ENCODE measurements at places on chromosomes 11 and 22.

DNA sequence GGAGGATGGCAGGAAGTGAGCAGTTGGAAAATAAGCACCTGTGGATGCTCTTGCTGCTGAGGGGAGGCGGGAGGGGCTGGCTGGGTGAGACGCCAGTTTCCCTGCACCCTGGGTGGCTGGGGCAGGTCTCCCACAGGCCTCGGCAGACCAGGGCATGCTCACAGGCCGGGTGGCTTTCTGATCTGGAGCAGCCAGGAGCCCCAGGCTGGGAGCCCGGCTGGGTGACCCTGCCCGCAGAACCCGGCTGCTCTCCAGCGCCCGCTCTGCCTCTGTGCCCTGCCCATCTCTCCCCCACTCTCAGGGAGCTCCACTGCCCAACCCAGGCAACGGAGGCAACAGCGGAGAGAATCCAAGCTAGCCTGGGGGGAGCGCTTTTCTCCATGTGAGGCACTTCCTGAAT lies 24.6 kb downstream of the DCPS start:
- no peak for DNase-seq

DNA sequence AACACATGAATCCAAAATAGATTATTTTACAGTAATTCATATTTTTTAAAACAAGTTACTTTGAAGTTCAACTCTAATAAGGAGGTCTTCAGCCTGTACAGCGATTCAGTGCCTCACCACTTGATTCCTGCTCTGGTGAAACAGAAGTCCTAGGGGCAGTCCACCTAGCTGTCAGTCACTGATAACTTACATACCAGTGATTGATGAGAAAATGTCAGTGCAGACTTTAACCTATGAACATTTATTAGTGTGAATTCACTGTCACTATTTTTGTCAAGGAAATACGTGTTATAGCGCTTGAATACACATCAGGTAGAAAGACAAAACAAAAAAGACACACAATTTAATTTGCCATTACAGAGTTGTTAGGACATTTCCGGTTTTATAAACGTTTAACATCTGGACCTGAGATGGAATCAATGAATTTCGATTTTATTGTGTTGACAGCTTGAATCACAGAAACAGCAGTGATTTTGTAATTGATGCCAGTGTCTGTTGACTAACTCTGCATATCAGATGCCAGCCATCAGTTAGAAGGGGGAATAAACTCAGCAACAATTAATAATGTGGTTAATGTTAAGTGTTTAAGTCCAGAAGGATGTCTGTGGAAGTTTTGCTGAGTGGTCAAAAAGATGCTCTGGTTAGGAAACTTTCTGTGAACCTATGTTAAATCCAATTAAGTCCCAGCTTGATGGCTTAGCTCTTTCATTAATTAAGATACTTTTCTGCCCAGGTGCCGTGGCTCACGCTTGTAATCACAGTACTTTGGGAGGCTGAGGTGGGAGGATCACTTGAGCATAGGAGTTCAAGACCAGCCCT lies 34.5 kb downstream of the ELF5 start:
- DNase-seq, result no peak

DNA sequence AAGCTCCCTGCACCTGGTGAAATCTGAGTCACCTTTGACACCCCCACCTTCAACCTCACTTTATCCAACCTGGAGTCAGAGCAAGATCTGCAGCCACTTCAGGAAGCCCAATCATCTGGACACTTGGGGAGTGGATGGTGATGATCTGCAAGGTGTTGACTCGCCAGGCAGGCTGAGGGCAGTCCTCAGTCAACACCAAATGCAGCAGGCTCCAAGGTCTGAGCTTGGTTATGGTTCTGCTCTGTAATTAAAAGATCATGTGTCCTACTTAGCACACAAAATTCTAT lies 446.9 kb downstream of the BRD1 start:
- DNase-seq, result no peak

GRCh38 chr11:36722421-36722820 lies 124.4 kb upstream of the RAG2 start:
- DNase-seq, result no peak

GRCh38 chr11:88744140-88744539 lies 321.6 kb downstream of the GRM5 start:
- DNase-seq, result no peak

DNA sequence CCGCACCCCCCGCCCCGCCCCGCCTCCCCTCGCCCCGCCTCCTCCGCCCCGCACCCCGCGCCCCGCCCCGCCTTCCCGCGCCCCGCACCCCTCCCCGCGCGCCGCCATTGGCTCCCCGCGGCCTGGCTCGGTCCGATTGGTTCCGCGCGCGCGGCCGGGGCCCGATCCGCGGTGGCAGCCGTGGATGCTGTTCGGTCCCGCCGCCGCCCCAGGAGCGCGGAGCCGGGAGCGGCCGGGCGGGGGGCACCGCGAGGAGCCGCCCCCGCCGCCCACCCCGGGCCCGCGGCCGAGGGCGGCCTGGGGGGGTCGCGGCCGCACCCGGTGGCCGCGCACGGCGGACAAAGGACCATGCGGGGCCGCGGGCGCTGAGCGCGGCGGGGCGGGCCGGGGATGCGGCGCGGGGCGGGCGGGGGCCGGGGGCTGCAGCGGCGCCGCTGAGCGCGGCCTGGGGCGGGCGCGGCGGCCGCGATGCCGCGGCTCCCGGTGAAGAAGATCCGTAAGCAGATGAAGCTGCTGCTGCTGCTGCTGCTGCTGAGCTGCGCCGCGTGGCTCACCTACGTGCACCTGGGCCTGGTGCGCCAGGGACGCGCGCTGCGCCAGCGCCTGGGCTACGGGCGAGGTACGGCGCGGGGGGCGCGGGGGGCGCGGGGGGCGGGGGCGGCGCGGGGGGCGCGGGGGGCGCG lies at the start of gene B4GALNT4:
B4GALNT4 (plus strand) TSS at position 164 of the 683 bp plus-strand sequence; CDS start at position 469, 305 bp downstream.
- DNase-seq, result no peak

DNA sequence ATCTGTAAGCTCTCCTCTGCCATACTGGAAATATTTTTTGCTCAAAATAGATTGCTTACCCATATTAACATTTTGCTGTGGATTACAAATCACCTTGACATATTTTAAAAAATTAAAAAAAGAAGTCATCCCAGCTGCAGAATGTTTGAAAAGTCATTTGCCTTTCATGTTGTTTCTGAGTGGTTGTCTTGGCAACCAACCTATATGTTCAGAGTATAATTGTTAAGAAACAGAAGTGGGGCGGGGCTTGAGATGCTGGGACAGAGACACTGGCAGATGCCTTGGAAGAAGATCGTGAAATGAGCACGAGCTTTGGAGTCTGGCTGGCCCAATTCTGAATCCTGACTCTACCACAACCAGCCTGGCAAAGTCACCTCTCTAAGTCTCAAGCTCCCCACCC lies 348.2 kb downstream of the LARGE1 start:
- no peak for DNase-seq

DNA sequence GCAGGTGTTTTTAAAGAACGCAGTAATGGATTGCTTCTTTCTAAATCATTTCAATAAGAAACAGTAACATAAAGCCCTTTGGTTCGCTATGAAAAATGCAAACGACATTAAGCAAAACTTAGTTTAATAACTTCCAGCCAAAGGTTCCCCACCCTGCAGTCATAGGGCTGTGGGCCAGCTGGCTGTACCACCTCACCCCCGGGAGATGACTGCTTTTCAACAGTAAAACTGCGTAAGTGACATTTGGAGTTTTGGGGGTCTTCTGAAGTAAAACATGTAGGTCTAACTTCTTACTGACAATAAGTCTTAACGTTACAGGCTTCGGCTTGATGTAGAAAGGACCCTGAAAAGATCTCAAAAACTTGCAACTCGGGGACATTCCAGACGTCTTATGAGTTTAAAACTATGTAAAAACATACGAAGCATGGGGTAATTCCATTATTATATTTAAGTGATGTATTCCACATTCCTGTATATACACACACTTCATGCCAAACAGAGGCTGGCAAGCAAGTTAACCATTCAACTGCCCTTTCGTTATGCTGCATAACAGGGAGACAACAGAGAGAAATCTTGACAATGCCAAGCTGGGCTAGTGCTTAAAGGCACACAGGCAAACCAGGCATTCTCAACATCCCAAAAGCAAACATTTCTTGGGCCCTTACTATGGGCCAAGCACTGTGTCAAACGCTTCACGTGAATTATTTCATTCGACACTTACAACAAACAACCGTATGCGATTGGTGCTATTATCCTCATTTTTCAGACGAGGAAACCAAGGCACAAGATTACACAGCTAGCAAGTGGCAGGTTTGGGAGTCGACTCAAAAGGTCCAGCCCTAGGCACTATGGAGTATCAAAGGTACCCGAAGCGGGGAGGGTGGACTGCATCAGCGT lies 1.2 kb downstream of the MRTFA start:
- DNase-seq, result no peak

GRCh38 chr22:48223488-48224190 lies 1461.2 kb downstream of the TBC1D22A start:
- no peak for DNase-seq

- DNase-seq, result no peak
These were observed 80.7 kb upstream of the MPPED2 start for GRCh38 chr11:30666817-30667216.

DNA sequence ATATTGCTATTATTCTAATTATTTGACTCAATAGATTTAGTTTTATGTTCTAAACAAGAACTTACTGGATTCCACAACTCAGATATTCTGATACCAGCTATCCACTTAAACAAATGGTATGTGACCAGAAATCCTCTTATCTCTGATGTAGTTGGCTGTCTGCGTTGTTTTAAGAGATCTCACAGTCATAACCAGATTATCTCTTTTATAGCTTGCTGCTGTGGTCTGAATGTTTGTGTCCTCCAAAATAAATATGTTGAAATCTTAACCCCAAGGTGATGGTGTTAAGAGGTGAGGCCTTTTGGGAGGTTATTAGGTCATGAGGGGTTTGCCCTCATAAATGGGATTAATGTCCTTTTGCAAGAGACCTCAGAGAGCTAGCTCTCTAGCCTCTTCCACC lies 12.7 kb downstream of the ANKRD42 start:
- no peak for DNase-seq

- no peak for DNase-seq
These were observed 328.6 kb downstream of the TMEM135 start for GRCh38 chr11:87366346-87366745.

GRCh38 chr22:35411102-35411501 lies 11.2 kb downstream of the MCM5 start:
- DNase-seq, result no peak

DNA sequence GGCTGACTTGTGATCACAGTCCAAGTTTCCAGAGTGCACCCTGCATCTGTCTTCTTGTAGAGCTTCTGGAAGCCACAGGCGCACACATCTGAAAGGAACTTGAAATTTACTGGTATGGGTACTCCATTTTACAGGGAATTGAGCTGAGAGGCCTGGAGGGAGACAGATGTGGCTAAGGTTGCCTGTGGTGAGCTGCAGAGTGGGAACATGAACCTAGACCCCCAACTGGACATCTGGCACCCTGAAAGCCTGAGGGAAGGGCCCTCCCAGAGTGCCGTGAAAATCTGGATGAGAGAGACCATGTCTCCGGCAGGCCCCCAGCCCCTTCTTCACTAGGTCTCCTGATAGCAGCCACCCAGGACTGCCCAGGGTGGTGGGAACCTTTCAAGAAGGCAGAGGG lies 22.6 kb upstream of the SOX10 start:
- no peak for DNase-seq

GRCh38 chr11:123166071-123166559 lies 28.9 kb downstream of the CLMP start:
- peak; percentile 14 for DNase-seq

DNA sequence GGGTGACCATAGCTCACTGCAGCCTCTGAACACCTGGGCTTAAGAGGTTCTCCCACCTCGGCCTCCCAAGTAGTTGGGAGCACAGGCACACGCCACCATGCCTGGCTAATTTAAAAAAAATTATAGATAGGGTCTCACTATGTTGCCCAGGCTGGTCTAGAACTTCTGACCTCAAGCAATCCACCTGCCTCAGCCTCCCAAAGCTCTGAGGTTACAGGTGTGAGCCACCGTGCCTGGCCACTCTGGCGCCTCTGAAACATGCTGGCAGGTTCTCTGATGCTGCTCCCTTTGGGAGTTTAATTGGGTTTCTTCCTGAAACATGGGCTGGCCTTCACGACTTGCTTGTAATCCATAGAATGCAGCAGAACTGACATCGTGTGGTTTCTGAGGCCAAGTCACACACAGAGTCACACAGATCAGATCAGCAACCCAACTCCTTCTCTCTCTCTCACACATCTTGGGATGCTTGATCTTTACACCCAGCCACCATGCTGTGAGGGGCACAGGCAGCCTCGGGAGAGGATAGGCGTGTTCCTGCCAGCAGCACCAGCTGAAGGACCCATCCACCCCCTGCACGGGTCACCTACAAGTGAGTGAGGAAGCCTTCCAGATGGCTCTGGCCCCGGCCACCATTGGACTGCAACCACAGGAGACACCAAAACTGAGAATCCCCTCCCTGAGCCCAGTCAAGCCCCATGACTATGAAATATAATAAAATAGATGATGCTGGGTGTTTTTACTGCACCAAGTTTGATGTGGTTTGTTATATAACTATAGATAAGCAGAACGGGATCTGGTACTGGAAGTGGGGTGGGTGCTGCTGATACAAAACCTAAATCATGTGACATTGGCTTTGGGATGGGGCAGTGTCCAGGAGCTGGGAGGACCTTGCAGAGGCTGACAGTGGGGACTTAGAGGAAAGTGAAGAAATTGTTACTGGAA lies 3.1 kb upstream of the GSC2 start:
- DNase-seq, result no peak

DNA sequence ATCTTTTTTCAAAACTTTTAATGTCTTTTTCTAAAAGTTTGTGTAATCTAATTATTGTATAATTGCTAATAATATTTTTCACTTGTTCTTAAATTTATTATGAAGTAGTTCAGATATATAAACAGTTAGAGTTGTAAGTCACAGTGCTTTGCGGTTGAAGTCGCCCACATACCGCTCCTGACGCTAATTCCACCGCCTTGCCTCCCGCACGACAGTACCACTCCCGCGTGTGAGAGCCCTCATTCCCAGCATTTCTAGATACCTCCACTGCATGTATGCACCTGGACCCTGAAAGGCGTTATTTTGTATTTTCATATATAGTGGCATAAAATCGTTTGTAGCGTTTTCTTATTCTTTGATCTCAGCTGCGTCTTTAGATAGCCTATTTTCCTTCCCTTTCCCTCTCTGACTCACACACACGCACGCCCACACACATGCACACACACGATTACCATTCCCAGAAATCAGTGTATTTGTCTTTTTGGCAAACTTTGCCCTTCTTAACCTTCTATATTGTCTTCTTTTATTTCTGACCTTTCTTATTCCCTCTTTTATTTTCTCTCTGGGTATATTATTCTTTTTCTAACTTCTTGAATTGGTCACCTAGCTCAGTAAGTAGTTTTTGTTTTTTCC lies 56.4 kb upstream of the PITPNB start:
- no peak for DNase-seq

GRCh38 chr11:34909415-34909814 lies 6.8 kb downstream of the APIP start:
- DNase-seq, result no peak

DNA sequence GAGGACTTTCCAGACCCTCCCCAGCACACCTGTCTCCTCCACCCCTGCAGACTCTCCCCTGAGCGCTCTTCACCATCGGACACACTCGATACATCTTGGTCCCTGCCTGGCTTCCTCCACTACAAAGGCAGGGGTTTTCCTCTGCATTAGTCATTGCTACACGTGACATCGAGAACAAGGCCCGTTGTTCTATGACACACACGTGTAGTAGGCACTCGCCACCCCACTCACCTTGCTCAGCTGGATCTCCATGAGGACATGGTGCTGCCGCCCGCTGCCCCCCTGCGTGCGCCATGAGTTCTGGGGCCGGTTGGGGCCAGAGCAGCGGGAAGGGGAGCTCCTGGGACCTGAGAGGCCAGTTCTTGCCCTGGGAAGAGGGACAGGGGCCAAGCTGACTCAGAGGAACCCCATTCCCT lies 16.7 kb downstream of the ATG2A start:
- peak; percentile 86 for DNase-seq
